Activated CD4-positive, alpha-beta T cell treated with anti-CD3 and anti-CD28 coated beads, Interleukin-10, Interleukin-2, amounts not matched to agents 100 ng/mL and 50 ng/mL, durations not matched to agents 16 hours and 8 hours (primary cell): ENCODE measurements at places on chromosomes 13 and 19.

GRCh38 chr13:69571606-69572323 lies 535.9 kb upstream of the ATXN8OS start:
- DNase-seq = no peak

DNA sequence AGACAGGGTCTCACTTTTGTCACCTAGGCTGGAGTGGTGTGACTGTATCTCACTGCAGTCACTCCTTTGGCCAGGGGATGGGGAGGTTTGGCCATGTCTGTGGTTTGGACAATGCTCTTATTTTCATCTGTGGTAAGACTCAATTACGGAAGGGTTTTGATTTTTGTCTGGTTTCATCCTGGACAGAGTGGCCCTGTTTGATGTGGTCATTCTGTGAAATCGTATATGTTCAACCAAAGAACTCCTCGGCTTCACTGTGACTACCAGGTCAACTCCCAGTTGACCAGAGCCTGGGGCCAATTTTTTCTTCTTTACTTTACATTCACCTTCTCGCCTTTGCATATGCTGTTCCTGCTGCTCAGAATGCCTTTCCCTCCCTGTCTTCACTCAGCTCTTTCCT lies 6.8 kb upstream of the CCDC124 start:
- no peak for DNase-seq

- peak; percentile 34 for DNase-seq
Observed at GRCh38 chr13:46492946-46493345, 60.0 kb upstream of the LRCH1 start.

- DNase-seq = no peak
Observed at GRCh38 chr19:38841787-38842438, 7.9 kb downstream of the HNRNPL start.

DNA sequence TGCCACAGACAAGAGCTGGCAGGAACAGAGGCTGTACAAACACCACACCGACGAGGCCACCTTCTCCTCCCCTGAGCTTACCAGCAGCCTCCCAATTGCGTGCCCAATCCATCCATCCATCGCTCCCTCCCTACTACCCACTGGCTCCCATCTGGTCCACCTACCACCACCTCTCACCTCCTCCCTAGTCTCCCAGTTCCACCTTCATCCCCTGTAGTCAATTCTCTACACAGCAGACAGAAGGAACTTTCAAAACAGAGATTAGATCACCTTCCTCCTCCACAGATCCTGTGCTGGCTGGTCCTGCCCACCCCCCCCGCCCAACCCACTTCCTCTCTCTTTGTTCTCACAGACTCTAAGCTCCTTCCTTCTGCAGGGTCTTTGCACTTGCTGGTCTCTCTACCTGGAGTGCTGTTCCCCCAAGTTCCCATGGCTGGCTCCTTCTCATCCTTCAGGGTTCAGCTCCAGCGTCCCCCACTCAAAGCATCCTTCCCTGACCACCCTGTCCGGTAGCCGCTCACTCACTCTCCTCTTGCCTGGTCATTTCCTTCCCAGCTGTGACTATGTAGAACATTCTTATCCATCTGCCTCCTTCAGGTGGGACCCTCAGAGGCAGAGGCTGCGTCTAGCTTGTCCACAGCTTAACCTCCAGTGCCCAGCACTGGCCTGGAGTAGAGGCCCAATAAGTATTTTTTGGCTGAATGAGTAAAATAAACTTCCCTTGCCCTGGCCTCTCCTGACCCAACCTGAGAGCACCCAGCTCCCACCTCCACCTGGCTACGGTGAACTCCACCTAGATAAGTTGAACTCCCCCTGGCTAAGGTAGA lies 23.0 kb downstream of the PIN1 start:
- DNase-seq = peak; percentile 38

DNA sequence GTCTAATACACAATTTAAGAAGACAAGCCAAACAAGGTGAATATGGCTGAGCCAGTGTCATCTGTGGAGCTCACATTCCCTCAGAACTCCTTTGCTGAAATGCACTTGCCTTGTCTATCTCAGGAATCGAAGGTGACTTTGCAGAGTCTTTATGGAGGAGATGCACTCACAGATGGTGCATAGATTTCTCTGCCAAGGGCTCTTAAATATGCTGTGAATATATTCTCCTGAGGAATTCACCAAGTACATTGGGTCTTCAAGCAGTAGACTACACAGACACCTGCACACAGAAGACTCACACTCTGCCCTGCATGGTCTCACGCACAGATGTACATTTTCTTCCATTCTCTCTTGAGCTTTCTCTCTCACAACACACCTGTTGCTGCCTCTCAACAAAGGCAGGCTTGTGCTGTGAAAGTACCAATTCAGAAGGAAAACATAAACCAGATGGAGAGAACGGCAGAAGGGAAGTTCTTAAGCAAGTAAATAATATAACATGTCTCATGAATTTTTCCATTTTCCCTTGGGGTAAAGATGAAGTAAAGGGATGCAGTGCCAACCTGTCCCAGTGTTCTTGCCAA lies 174.7 kb downstream of the DLEU7 start:
- DNase-seq = no peak

DNA sequence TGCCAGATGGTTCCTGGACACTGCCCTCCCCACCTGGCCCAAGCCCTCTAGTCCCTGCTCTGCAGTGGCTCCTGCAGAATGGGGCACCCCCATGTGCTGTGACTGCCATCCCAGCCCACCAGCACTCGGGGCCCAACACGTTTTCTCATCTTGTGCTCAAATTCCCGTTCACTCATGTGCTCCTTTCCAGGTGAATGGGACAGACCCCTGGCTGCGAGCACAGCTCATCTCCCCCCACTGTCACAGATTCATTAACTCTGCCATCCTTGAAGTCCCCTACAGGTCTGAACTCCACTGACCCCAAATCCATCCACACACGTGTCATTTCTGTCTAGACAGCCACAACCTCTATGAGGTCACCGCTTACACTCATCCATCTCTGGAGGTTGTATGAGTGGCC lies 23.6 kb downstream of the TUBA3C start:
- no peak for DNase-seq

DNA sequence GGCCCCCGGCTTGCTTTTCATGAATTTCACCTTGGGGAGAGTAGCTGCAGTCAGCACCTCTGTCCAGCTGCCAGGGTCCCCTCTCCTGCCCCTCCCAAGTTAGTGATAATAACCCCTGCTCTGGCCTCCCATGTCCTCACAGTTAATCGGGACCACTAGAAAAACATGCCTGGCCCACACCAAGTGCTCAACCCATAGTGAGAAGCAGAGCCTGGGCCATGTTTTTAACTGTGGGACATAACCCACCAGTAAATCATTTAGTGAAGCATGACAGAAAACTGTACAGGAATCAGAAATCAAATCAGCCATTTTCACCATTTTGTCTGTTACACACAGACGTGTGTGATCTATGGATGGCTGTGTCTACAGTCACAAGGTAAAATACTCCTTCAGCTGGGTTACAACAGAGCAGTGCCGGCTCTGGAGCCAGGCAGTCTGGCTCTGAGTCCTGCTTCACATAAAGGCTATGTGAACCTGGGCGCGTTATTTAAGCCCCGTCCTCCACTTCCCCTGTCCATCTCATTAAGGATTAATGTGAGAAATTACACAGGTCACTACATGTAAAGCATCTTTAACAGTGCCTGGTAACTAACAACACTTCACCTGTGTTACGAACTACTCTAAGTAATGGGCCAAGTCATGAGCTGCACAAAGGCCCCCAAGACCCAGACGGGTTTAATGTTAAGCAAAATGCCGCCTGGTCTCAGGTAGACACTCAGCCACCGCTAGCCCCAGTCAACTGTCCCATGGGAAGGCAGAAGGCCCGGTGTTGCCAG lies 7.6 kb upstream of the ECH1 start:
- DNase-seq = no peak
